ENCODE measurements at places on chromosomes 16 and 17. TPM values are rescaled to one million over a fixed set of nuclear protein-coding genes. Genes with fewer than 3 reads are reported as not detected.

The SPN gene
- 7.0 TPM for total RNA-seq

The HAP1 gene
- total RNA-seq, result 0.64 TPM

The IGSF6 gene
- total RNA-seq, result 7.5 TPM

The CCL13 gene
- 0.35 TPM for total RNA-seq

The ZNF629 gene
- total RNA-seq, result 17.5 TPM

Measured in metanephros (tissue), 2 donors.